ENCODE measurements at places on chromosomes 16 and 17. TPM values are rescaled to one million over a fixed set of nuclear protein-coding genes. Genes with fewer than 3 reads are reported as not detected.

Gene TERB1
- not detected for total RNA-seq

Gene C16orf92
- total RNA-seq: not detected

Gene SLC52A1
- total RNA-seq: not detected

Gene TMED6
- total RNA-seq: not detected

Gene HS3ST3A1
- 0.57 TPM for total RNA-seq

Gene ZFHX3
- total RNA-seq: 8.1 TPM

Gene PYDC1
- total RNA-seq: not detected
